Activated CD8-positive, alpha-beta memory T cell treated with anti-CD3 and anti-CD28 coated beads, Interleukin-2, amount 50 U/mL, for 4 hours (primary cell): ENCODE measurements at places on chromosomes 6 and 20.

DNA sequence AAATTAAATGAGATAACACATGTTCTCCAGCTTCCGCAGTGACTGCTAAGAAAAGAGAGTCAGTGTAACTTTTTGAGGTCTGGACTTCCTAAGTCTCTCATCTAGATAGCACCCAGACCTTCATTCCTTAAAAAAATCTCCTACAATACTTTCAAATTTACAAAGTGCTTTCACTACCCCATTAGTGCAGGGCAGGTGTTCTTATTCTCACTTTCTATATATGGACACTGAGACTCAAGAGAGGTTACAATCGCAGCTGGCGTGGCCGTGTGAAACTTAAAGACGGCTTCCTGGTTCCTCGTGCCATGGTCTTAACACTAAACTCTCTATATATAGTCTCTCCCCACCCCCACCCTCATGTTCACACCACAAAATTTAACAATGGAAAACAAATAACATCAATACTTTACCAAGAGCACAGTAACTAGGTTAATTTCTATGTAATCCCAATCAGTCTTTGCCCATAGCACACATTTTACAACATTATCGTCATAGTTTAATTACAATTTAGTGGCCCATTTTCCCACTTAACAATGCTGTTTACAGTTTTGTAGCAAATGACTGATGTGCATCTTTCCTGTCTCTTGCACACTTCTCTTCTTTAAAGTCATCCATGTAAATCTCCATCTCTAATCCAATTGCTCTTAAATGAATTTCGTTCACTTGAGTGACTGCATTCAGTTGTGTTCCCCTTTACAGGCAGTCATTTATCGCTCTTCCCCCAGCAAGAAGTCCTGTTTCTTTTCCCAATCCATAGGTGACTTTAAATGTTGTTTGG, 78.8 kb upstream of the ARID1B start:
- DNase-seq = no peak

DNA sequence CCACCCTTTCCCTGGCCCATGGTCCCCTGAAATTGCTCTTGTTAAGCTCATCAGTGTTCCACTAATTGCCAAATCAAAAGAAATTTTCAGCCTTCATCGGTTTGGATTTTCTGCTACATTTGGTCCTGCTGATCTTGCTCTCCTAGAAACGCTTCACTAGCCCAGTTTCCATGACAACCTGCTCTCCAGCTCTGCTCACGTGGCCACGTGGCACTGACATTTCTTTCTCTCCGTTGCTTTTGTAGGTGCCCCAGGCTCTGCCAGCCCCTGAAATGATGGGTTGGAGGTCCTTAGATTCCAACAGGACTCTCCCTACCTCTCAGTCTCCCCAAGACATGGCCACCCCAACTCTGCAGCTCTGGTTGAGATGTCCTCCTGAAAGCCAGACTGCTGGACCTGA, 45.8 kb upstream of the NNAT start:
- no peak for DNase-seq

- no peak for DNase-seq
Measured at GRCh38 chr6:119346450-119346849, 3.1 kb downstream of the MAN1A1 start.

- no peak for DNase-seq
Measured at GRCh38 chr6:158237656-158238055, 69.5 kb downstream of the GTF2H5 start.

- DNase-seq = no peak
Measured at GRCh38 chr6:57158658-57159057, 13.5 kb upstream of the BAG2 start.

DNA sequence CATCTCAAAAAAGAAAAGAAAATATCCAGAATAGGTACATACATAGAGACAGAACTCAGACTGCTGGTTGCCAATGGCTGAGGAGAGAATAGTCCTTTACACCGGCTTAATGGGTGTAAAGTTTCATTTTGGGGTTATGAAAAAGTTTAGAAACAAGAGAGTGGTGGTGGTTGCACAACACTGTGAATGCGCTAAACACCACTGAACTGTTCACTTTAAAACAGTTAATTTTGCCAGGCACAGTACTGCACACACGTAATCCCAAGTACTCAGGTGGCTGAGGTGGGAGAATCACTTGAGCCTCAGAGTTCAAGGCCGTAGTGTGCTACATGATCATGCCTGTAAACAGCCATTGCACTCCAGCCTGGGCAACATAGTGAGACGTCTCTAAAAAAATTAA, 7.6 kb downstream of the ILRUN start:
- DNase-seq = no peak

DNA sequence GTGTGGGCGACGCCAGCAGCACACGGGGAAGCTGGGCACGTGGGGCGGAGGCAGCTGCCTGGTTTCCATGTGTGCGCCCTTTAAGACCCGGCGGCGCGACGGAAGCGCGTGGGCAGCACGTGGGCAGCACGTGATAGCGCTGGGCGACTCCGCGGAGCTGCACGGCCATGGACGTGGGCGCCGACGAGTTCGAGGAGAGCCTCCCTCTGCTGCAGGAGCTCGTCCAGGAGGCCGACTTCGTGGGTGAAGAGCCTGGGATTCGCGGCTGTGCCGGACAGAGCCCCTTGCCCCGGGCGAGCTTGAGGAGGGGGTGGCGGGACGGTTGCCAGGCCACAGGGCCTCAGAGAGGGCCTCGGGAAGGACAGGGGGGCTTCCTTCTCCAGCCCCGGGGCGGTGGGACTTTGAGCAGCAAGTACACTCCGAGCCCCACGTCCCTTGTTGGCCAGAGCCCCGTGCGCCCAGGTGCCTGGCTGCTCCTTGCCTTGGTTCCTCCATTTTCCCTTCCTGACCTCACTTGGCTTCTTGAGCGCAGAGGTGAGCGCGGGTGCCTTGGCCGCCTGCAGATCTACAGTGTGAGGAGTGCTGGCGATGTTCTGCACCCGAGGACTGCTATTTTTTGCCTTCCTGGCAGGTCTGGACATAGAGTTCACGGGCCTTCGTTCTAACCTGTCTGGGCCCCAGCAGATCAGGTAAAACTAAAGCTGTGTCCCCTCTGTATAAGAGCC, at the start of gene PNLDC1:
TSS of gene PNLDC1 (plus strand) at position 136 of the 725 bp plus-strand sequence. CDS start at position 168, 32 bp downstream.
- DNase-seq = no peak

- DNase-seq = no peak
Measured at GRCh38 chr6:107793191-107793590, 30.9 kb downstream of the SCML4 start.

DNA sequence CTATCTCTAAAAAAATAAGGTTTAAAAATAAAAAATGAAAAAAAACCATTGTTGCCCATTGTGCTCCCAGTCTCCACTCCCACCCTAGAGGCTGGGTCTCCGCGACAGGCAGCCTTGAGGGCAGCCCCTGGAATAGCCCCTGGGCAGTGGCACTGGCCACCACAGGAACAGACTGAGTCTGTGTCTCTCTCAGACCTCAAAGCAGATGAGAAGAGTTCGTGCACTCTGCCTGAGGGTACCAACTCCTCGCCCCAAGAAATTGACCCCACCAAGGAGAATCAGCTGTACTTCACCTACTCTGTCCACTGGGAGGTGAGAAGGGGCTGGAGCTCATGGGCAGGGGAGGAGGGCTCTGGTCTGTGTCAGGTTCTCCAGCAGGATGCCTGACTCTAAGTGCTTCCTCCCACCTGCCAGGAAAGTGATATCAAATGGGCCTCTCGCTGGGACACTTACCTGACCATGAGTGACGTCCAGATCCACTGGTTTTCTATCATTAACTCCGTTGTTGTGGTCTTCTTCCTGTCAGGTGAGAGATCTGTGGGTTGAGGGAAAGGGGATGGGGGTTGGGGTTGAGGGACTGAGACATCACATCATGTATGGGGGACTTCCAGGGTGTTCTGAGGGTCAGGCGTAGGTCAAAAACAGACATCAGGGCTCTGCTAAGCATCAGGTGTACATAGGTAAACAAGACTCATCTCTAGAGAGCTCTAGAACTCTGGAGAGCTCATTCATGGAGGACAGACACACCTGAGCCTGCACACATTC, 35.6 kb downstream of the TM9SF4 start:
- no peak for DNase-seq

- no peak for DNase-seq
Measured at GRCh38 chr6:106064756-106065155, 21.4 kb upstream of the PRDM1 start.

DNA sequence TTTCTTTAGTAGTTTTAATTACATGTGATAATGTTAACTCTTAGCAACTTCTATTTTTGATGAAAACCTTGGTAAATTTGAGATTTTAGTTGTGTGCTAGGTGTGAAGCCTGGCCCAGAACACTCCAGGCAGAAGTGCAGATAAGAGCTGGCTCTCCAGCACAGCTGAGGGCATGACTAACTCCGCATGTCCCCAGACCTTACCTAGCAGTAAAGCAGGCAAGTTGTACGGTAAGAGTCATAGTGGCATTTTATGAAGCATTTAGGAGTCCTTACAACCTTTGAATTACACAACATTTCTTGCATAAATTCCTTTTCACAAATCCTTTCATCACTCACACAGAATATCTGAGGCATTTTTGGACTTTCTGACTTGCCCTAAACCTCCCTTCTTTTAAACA, 67.2 kb downstream of the OPRM1 start:
- DNase-seq = no peak

- no peak for DNase-seq
Measured at GRCh38 chr6:47634210-47635047, 64.0 kb upstream of the ADGRF4 start.

DNA sequence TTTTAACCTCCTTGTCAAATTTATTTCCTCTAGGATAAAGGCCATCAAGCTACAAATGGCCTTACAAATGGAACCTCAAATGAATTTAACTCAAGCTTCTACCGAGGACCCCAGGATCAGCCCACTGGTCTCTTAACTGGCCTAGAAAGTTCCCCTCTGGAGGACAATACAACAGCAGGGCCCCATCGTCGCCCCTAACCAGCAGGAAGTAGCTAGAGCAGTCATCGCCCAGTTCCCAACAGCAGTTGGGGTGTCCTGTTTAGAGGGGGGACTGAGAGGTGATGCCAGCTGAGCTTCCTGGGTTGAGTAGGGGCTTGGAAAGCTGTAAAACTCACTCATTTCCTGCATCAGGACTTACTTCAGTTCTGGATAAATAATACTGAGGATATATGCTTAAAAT, 25.6 kb downstream of the CEP85L start:
- DNase-seq = no peak

- DNase-seq = no peak
Measured at GRCh38 chr6:150175586-150176151, 32.8 kb downstream of the PPP1R14C start.

- no peak for DNase-seq
Measured at GRCh38 chr20:20938131-20938530, 168.0 kb downstream of the LINC00237 start.

DNA sequence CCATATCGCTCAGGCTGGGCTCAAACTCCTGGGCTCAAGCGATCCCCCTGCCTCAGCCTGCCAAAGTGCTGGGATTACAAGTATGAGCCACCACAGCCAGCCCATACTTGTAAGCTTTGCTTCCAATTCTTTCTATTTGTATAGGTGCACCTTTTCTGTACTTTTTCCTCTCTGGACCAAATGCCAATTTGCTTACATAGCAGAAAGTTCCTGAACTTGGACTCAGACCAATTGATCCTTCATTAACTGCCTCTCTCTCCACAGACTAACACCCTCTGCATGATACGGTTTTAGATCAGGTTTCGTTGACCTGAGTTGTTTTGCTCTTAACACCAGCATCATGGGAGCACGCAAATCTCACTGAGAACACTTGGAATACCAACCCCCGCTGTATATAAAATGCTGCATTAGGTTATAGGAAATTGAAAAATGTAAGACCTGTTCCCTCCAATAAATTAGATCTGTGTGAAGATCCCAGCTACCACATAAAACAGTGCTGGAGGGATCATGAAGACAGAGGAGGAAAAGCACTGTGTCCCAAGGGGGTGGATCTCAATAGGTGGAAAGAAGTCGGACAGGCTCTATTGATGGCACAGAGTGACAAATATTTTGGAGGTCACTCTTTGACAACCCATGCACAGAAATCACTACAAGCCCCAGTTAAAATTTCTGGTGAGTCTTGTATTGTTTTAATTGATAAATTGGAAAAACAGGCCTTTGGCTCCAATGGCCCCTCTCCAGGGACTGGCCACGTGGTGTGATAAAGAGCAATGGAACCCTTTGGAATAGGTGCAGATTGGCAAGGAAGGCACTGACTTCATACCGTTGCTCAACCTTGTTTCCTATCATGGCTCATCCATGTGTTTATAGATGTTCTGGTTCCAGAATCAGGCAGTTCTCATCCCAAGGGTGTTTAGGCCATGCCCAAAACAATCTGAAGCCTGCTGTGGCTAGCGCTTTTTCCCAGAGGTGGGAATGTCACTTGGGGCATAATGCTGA, 51.2 kb downstream of the ISM1 start:
- no peak for DNase-seq

- peak; percentile 79 for DNase-seq
Measured at GRCh38 chr20:2872459-2873009, 747 bp upstream of the PTPRA start.

DNA sequence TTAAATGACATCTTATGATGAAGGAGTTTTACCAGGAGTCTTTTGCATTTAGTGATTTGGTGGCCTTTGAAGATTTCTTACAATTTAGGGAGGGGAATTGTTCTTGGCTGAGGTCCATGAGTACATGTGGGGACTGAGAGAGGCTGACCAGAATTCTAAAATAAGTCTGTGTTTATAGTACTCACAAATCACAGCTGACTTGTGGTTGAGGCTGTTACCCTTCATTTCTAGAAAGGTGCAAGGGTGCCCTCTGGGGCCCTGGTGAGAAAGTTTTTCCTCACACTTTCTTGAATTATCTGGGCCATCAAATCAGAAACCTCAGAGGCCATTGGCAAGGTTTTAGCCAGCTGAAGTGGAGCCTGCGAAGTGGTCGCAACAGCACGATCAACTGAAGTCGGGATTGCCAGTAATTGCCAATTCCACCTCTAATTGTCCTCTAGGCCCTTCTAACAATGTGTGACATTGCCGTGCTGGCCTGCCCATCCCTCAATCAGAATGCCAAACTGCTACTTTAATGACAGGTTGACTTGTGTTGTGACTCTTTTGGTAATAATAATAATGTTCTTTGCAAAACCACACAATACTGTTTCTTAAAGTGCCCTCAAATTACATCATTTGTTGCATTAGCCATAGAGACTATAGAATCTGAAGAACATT, 221.6 kb downstream of the OGFRL1 start:
- DNase-seq = no peak

DNA sequence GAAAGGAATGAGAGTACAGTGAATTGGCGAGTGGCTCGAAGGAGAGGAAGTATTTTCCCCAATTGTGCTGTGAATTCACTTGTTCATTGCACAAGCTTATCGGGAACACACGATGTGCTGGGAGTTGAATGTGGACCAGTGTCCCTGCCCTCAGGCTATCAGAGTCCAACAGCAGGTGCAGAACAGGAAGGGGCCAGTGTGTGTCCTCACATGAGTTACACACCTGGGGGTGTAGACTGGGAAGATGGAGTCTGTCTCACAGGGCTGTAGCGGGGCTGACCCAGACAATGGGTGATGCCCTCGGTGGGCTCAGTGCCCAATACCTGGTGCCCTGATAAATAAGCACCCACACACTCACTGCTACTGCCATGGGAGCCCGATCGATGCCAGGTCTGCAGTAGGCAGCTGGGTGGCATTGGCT, 14.4 kb downstream of the DUSP22 start:
- DNase-seq = no peak

- DNase-seq = no peak
Measured at GRCh38 chr6:125267806-125268523, 33.8 kb downstream of the HDDC2 start.
